ENCODE measurements at places on chromosomes 5 and 9.

GRCh38 chr9:13979941-13980318, 334.0 kb downstream of the NFIB start:
- DNase-seq, result no peak

- DNase-seq, result no peak
Measured at GRCh38 chr9:125972012-125972729, 225.0 kb downstream of the PBX3 start.

GRCh38 chr5:58582803-58583491, at the start of gene RAB3C:
Gene RAB3C, plus strand, starts transcription at chr5:58583075. Its CDS starts 134 bp downstream, at chr5:58583209.
- DNase-seq, result peak; percentile 44

DNA sequence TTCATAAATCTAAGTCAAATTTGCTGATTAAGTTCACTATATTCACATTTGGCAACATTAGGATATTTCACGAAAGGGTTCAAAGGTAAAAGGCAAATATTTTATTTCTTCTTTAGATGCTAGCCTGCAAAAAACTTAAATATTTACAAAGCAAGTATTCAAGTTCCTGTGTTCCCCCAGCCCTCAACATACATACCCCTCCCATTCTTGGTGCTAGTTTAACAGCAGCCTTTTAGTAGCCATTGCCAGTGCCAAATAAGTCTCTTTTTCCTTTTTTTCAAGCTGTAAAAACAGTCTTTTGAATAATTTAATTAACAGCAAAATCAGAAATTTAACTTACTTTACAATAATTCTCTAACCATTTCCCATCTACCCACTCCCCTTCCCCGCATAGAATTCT, 288.5 kb upstream of the TMEM161B start:
- DNase-seq, result no peak

GRCh38 chr5:32605766-32606152, 20.4 kb downstream of the SUB1 start:
- DNase-seq, result no peak

- DNase-seq, result no peak
Measured at GRCh38 chr5:17910318-17910717, 276.1 kb downstream of the TAF11L14 start.

- DNase-seq, result no peak
Measured at GRCh38 chr5:58974083-58974482, 391.2 kb downstream of the RAB3C start.

GRCh38 chr5:149144637-149145036, 3.3 kb downstream of the ABLIM3 start:
- no peak for DNase-seq

DNA sequence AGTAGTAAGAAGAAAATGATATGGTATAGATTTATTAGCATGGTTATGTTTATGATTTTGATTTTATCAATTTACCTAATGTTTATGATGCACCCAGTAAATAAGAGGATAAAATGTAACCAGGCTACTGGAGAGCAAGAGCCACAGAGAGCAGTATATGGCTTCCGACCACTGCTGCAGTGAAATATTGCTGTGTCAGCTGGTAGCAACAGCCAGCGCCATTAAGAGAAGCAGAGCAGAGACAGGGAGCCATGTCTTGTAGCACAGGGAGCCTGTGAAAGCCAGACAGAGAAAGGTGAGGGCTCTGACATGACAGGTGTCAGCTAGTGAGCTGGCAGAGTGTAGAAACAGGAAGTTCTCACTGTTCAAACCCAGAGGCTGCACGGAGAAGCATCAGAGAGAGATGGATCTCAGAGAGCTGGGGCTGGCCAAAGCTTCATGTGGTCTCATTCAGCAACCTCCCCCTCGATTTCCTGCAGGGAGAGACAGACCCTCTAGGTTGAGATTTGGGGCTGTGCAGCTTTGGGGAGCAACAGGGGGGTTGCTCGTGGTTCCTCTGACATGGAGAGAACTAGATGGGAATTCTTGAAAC, 202.1 kb downstream of the MED10 start:
- no peak for DNase-seq

GRCh38 chr5:95940758-95941682, 20.6 kb downstream of the ELL2 start:
- no peak for DNase-seq

- DNase-seq, result no peak
Measured at GRCh38 chr9:16322849-16323248, 547.6 kb downstream of the BNC2 start.

GRCh38 chr9:78288214-78288892, 8.6 kb upstream of the PSAT1 start:
- no peak for DNase-seq

- DNase-seq, result no peak
Measured at GRCh38 chr9:125536776-125537175, 170.2 kb downstream of the MAPKAP1 start.

DNA sequence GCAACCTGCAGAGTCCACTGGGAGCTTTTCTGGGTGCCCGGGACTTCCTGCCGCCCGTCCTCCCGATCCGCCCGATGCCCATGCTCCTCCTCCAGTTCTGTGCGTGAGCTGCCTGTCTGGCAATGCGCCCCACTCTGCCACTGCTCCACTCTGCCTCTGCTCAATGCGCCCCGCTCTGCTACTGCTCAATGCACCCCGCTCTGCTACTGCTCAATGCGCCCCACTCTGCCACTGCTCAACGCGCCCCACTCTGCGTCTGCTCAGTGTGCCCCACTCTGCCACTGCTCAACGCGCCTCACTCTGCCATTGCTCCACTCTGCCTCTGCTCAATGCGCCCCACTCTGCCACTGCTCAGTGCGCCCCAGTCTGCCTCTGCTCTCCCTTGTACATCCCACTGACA, 436.0 kb downstream of the NR2F1-AS1 start:
- DNase-seq, result no peak

DNA sequence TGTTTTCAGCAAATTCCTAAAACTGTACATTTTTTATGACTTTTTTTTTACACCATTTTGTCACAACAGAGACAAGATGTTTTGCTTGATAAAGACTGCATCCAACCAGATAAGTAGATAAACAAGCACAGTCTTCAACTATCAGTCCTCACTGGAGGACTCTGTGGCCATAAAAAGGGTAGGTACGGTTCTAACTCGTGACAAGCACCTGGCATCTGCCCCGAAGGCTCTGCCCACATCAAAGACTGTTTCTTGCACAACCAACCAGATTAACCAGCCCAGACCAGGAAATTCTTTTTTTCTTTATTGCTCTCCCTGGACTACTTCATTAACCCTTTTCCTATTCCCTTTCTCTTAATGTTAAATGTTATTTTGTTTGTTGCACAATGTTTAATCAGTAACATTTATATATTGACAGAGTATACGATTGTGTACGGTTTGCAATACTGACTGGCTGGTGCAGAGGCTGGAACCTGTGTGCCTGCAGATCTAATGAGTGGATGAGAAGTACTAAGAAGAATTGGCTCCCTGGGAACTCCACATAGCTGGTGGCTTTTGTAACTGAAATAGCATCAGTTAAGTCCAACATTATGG, 74.1 kb downstream of the SERINC5 start:
- DNase-seq, result no peak
